NCI-H1092 treated with DMSO at 0.1 percent for 48 hours (cell line): ENCODE measurements at places on chromosomes 13 and 19.

- DNase-seq, result peak; percentile 7
Measured at GRCh38 chr19:38944981-38945506, 14.3 kb downstream of the MRPS12 start.

DNA sequence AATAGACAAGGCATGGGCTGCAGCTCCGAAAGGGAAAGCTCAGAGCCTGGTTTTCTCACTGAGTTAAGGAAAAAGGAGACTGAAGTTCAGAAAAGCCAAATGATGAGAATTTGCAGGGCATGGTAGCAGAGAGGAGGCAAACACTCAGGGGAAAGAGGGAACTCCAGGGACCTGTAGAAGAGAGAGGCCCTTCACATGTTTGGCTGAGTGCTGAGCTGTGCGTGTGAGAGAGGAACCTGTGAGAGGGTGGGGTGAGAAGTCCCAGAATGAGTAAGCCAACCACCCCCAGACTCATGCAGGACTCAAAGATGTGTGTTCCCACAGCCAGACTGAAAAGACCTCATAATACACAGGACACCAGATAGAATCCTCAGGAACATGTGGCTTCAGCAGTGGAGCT lies 2.8 kb upstream of the CRYL1 start:
- no peak for DNase-seq

- no peak for DNase-seq
Measured at GRCh38 chr13:75061909-75062308, 420.1 kb downstream of the TBC1D4 start.

DNA sequence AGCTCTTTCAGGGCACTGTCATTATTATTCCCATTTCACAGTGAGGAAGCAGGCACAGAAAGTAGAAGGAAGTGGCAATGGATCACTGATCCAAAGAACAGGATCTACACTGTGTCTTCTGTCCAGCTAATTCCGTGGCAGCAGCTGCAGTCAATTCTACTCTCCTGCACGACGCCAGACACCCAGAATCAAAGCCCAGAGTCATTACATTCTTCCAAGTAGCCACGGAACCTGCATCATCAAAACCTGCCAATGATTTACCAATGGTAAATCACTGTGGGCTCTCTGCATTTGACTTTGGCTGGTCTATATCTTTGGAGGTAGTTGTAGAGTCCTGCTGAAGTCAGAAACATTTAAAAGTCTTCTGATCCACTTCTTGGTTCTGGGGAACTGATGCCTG lies 767.7 kb downstream of the LIG4 start:
- DNase-seq, result no peak

DNA sequence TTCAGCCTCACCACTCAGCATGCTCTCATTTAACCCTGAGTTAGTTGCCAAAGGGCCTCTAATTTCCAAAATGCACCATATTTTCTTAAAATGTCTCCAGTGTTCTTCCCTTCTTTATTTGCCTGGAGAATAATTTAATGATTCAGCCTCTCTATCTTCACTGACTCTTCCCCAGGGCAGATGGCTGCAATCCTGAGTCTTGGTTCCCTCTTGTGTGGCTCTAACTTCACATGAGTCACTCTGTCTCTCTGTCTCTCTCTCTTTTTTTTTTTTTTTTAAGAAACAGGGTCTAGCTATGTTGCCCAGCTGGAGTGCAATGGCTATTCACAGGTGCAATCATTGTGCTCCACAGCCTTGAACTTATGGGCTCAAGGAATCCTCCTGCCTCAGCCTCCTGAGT lies 251.4 kb downstream of the VWA8 start:
- no peak for DNase-seq

- peak; percentile 88 for DNase-seq
Measured at GRCh38 chr13:111852725-111853518, 214.0 kb upstream of the SOX1 start.

DNA sequence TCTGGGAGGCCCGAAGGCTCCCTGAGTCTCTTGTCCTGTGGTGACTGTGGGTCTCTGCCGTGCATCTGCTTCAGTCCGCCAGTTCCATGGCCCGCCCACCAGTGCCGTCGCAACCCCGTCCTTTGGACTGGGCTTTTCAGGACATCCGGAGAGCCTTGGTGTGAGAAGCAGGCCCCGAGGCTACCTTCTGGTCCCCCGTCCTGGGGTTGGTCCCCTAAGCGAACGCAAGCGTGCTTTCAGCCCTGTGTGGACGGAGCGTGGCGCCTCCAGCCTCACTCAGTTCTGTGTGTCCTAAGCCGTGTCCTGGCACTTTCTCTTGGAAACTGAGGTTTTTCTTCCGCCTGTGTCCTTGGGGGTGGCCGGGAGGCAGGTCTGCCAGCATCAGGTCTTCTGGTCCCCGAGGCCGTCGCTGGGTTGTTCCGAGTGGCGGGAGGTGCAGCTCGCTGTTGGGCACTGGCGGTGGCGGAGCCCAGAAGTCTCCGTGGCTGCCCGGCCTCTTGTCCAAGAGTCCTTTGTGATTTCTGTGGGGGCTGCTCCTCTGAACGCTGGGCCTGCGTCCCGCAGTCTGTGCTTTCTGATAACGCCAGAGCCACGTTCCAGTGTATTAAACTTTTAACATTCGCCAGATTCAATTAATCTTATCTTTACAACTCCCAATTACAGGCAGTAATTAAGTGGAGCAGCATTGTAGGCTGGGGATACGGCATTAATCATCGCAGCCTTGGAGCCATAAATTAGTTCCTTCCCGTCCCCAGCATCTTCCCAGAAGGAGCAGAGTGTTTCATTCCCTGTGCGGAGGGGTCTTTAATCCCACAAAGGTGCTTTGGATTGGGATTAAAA lies 99.5 kb downstream of the KDM4B start:
- DNase-seq, result no peak

- no peak for DNase-seq
Measured at GRCh38 chr13:42355092-42355485, 83.1 kb downstream of the AKAP11 start.
